ENCODE measurements at places on chromosomes 2 and 18.

GRCh38 chr2:98433363-98433964 is 11.2 kb upstream of the INPP4A start:
- DNase-seq = no peak

DNA sequence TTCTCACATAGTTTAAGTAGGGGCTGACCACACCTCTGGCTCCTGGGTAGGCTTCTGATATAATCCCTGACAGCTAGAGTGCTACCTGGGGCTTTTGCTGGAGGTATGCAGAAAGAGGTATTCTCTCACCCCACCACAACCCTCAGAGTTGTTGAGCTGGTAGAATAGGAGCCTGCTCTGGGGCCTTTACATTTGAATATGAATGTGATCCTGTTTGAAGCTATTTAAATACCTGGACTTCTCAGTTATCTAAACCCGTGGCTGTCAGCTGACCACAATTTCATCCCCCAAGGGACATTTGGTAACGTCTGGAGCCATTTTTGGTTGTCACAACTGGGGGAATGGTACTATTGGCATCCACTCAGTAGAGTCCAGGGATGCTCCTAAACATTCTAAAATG is 669.1 kb downstream of the SATB2 start:
- no peak for DNase-seq

GRCh38 chr2:227748079-227748478 is 2.4 kb downstream of the SCYGR8 start:
- no peak for DNase-seq

DNA sequence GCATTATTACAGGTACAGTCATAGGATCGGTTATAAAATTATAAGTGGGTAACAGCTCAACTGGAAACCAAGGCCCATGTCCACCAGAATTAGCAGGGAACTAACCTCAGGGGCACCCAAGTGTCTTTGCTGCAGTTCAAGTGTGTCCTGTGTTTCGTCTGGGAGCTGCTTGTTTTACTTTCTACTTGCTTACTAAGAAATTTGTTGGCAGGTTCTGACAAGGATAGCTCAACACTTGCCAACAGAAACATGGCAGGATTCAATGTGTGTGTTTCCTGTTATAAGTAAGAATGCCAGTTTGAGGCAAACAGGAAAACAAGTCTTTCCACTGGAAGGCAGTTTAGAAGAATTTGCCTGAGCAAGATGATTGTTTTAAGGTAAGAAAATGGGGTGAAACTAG is 104.5 kb downstream of the EPHA4 start:
- no peak for DNase-seq

DNA sequence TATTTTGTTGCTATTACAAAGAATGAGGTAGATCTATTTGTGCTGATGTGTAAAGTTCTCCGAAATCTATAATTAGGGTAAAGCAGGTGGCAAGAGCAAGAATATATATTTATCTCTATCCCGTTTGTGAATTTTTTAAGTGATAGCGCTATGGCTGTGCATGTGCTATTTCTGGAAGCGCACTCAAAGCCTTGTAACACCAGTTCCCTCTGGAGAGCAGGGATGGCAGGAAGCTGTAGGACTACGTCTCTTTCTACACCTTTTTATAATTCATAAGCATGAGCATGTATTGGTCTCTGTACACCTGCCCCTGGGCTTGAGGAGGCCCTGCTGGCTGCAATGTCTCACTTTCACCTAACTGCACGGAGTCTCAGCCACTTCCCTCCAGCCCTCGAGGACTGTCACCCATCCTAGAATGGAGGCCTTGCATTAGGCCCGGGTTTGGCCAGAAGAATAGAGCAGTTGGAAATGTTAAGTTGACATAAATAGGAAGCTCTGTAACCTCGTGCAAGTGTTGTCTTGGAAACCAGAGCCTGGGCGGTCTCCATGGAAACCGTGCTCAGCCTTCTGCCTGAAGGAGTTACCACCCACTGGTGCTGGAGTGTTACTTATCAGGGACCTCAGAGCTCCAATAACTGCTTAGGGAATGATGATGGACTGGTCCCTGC is 20.9 kb downstream of the ITM2C start:
- no peak for DNase-seq
